ENCODE measurements at places on chromosomes 1 and 21. TPM values are rescaled to one million over a fixed set of nuclear protein-coding genes. Genes with fewer than 3 reads are reported as not detected.
A peak's percentile ranks its signal among the peaks of the same experiment; 100 is the strongest.

- H3K36me3 ChIP-seq, result no peaks in the 10 kb centered on the region
- no peaks in the 10 kb centered on the region for H3K27me3 ChIP-seq
- H3K4me3 ChIP-seq, result no peak overlapping the region
- H3K27ac ChIP-seq, result no peak overlapping the region
- no peak for DNase-seq
Observed at GRCh38 chr1:927234-927633, 3.5 kb downstream of the SAMD11 start.

DNA sequence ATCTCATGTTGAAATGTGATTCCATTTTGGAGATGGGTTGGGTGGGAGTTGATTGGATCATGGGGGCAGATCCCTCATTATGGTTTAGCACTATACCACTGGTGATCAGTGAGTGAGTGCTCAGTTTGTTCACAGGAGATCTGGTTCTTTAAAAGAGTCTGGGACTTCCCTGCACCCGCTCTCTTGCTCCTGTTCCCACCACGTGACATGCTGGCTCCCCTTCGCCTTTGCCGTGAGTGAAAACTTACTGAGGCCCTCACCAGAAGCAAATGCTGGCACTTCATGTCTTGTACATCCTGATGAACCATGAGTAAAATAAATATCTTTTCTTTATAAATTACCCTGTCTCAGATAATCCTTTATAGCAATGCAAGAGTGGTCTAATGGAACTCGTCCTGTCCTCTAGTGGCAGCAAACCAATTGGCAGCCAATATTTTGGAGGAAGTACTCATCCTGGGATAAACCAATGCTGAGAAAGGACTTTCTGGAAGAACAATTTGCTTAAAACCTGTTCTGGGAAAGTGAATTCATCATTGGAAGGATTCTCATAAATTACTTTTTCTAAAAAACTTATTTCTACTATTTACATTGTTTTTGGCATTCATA, 27.8 kb upstream of the CYP4A11 start:
- DNase-seq, result no peak
- no peak overlapping the region for H3K27ac ChIP-seq
- H3K4me1 ChIP-seq, result no peaks in the 10 kb centered on the region
- H3K4me3 ChIP-seq, result no peak overlapping the region

- no peaks in the 10 kb centered on the region for H3K4me1 ChIP-seq
- H3K4me3 ChIP-seq, result no peak overlapping the region
- DNase-seq, result no peak
- H3K36me3 ChIP-seq, result no peaks in the 10 kb centered on the region
Observed at GRCh38 chr1:3060127-3060526, 8.9 kb upstream of the PRDM16 start.

CLDN17 gene
- total RNA-seq, result not detected

DNA sequence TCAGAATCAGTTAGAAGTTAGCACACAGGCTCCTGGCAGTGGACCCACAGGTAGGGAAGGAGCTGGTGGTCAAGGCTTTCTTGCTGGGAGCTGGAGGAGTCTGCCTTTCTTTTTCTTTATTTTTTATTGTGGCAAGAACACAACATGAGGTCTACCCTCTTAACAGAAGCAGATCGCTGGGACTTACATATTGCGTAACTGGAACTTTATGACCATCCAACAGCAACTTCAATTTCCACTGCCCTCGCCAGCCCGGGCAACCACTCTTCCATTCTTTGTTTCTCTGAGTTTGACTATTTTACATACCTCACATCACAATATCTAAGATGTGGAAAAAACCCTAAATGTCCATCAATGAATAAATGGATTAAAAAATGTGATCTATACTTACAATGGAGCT, 147.8 kb upstream of the AJAP1 start:
- H3K36me3 ChIP-seq, result no peaks in the 10 kb centered on the region
- no peak overlapping the region for H3K4me3 ChIP-seq
- H3K4me1 ChIP-seq, result no peaks in the 10 kb centered on the region
- no peak overlapping the region for H3K27ac ChIP-seq
- H3K27me3 ChIP-seq, result no peaks in the 10 kb centered on the region

HPDL gene
- 0.46 TPM for total RNA-seq

- H3K27ac ChIP-seq, result no peak overlapping the region
- no peak for DNase-seq
- H3K4me1 ChIP-seq, result peaks cover 17% of the 10 kb centered on the region
- H3K4me3 ChIP-seq, result no peak overlapping the region
- no peaks in the 10 kb centered on the region for H3K36me3 ChIP-seq
Observed at GRCh38 chr1:193187114-193187513, 701 bp upstream of the B3GALT2 start.

CD2 gene
- total RNA-seq, result 1.0 TPM

ELOVL1 gene
- total RNA-seq, result 16.2 TPM

PLEKHO1 gene
- 40.0 TPM for total RNA-seq

DNA sequence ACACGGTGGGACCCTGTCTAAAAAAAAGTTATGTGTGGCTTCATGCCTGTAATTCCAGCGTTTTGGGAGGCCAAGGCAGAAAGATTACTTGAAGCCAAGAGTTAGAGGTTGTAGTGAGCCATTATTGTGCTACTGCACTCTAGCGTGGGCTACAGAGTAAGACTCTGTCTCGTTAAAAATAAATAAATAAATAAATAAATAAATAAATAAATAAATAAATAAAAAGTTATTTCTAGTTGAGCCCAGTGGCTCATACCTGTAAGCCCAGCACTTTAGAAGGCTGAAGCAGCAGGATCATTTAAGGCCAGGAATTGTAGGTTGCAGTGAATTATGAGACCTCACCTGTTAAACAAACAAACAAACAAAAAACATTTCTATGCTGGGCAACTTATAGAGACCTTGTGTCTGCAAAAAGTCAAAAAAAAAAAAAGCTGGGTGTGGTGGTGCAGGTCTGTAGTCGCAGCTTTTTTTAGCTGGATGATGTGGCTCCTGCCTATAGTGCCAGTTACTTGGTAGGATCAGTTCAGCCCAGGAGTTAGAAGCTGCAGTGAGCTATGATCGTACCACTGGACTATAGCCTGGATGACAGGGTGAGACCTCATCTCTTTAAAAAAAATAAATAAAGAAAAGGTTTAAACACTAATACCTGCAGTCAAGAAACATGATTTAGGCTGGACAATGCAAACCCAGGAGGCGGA, 25.6 kb downstream of the GON4L start:
- H3K36me3 ChIP-seq, result no peaks in the 10 kb centered on the region
- H3K27ac ChIP-seq, result no peak overlapping the region
- H3K27me3 ChIP-seq, result no peaks in the 10 kb centered on the region
- no peak overlapping the region for H3K4me3 ChIP-seq
- no peak for DNase-seq

DNA sequence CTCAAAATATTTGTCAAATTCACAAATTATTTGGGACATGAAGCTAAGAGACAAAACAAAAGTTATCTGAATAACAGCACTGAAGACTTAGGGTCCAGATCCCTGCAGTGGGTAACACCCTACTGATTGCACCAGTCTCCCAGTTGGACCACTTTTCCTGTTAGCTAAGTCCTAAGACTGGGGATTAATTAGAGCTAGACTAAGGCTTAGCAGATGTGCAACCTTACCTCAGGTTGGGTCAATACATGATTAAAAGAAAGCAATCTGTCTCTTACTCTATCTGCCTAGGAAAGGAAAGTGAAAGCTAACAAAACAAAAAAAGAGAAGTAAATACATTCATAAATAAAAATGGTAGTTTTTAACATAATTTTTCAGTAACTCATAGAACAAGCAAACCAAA, 737.2 kb upstream of the CHRM3 start:
- DNase-seq, result no peak
- H3K4me1 ChIP-seq, result no peaks in the 10 kb centered on the region
- H3K27me3 ChIP-seq, result no peaks in the 10 kb centered on the region
- H3K36me3 ChIP-seq, result no peaks in the 10 kb centered on the region
- H3K27ac ChIP-seq, result no peak overlapping the region

DNA sequence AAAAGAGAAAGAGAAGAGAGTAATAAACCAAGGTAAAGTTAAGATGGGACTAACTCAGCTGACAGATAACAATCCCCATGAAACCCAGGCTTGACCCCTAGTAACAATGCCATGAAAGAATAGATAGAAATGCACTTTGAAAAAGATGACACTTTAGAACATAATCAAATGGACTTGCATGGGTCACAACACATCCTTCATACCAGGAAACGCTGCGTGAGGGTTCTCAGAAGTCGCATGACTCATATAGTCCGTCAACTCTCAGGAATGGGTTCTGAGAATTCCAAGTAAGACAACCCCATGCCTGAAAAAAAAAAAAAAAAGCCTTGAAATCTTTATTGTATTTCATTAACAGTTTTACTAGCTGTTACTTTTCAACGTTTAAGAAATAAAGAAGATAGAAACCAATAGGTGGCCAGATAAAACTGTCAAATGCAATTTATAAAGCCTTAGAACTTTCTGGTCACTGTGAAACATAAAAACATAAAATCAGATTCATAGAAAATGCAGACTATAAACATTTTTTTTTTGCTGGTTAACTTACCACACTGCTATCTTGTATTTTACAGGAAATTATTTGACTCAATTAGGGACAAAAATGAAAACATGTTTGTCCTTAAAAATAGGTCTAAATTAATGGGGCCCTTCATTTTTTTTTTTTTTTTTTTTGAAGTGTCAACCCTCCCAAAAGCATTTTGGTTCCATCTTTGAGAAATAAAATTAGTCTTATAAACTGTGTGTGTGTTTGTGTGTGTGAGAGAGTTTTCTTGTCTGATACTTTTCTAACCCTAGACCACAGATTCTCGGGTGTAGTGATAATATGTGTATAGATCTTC, 202.1 kb downstream of the NCAM2 start:
- H3K27ac ChIP-seq, result peak overlapping the region; percentile 40
- no peaks in the 10 kb centered on the region for H3K4me1 ChIP-seq
- no peaks in the 10 kb centered on the region for H3K36me3 ChIP-seq
- H3K4me3 ChIP-seq, result peak overlapping the region; percentile 18
- no peaks in the 10 kb centered on the region for H3K27me3 ChIP-seq

KRTAP10-3 gene
- not detected for total RNA-seq

DNA sequence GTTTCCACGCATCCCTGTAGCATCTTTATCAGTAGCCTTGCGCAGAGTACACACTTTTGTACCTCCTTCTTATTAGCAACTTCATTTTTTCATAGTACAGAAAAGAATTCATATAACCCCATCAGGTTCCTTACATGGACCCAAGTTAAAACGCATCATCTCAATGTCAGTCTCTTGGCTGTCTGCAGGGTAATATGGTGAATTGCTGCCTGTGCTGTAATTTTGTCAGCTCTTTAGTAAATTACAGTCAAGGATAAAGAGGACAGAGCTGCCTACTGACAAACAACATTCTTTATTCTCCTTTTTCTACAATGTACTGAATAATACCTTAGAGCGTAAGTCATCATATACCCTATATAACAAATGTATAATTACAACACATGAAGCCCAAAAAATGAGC, 222.5 kb downstream of the MRPL39 start:
- no peaks in the 10 kb centered on the region for H3K27me3 ChIP-seq
- no peak for DNase-seq
- no peak overlapping the region for H3K4me3 ChIP-seq
- H3K4me1 ChIP-seq, result no peaks in the 10 kb centered on the region

ACKR1 gene
- total RNA-seq, result 10.4 TPM

- peaks cover 4% of the 10 kb centered on the region for H3K4me1 ChIP-seq
- H3K27ac ChIP-seq, result peak within 1 kb of the TSS; percentile 95
- no peaks in the 10 kb centered on the region for H3K27me3 ChIP-seq
- DNase-seq, result peak; percentile 95
Observed at GRCh38 chr1:31065310-31066217, at the start of gene PUM1. Gene PUM1 (minus strand): TSS chr1:31065717. CDS start chr1:31059566, 6,151 bp downstream.

DNA sequence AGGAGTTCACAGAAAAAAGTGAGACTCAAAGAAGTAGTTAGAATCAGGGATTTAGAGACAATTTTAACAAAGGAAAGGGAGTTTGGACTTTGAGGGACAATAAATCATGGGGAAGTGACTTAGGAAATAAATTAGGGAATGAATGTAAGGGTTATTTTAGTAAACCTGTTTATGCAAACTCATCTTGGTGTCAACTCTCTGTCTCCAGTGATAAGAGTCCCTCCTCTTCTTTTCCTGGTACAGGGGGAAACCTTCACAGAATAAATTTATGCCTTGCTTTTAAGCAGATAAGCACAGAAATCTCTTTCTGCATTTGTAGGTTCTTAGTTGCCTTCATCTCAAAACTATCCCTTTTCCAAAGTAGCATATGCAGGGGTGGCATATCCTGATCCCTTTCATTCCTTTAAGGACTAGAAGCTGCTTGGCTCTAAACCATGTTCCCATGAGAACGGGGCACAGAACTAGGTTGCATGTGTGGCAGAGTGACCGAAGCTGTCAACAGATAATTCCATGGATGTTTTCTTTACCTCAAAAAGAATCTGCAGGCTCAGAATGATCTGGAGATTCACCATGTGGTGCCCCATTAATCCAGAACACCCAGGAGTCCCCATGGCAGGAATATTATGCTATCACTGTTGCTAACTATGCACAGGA, 155.4 kb downstream of the ZNF648 start:
- no peak overlapping the region for H3K4me3 ChIP-seq
- DNase-seq, result no peak

GRCh38 chr1:206941766-206942418, 4.4 kb downstream of the PIGR start:
- H3K27me3 ChIP-seq, result no peaks in the 10 kb centered on the region
- H3K4me1 ChIP-seq, result no peaks in the 10 kb centered on the region
- H3K27ac ChIP-seq, result no peak overlapping the region
- no peak for DNase-seq

DNA sequence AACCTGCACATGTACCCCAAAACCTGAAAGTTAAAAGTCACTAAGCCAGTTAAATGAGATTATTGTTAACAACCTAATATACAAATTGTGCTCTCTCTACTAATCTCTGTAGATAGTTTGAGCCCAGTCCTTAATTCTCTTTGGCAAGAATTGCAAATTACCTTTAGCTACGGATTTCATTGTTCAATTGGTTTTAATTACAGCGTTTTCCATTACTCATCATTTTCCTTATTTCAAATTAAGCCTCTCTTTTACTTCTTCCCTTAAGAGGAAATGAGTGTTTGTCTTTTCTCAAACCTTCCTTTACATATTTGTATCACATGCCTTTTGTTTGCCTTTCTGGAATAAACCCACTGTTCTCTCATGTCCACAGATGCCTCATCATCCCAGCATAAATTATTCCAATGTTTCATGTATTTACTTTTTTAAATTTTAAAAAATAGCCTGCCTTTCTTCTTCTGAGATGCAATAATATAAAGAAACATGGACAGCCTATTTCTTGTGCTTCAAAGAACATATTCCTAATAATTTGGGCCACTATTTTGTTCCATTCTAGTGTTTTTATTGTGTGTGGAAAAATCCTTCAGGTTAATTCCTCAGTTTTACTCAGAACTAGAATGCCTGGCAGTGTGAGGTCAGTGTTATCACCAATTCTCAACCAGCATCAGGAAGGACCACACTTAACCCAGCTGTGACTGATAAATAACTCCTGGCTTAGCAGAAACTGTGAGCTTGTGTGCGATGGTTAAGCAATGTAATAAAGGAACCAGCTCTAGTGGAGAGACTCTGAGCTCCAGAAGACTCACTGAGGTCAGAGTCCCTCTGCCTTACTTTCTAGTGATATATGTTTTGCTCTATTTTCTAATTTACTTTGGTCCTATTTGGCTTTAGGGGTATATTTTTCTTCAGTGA, 600.5 kb downstream of the LTN1 start:
- no peak overlapping the region for H3K4me3 ChIP-seq
- DNase-seq, result no peak
- no peaks in the 10 kb centered on the region for H3K27me3 ChIP-seq
- no peaks in the 10 kb centered on the region for H3K4me1 ChIP-seq
- no peak overlapping the region for H3K27ac ChIP-seq

PYHIN1 gene
- 5.6 TPM for total RNA-seq

Data from uterus (tissue), 4 donors.